Neural cell (in vitro differentiated cells): ENCODE measurements at places on chromosomes 5 and 9. TPM values are rescaled to one million over a fixed set of nuclear protein-coding genes. Genes with fewer than 3 reads are reported as not detected.

PCDHB5 gene
- 4.5 and 4.7 TPM in 2 replicates for polyA plus RNA-seq

SLC36A3 gene
- polyA plus RNA-seq = not detected in 2 replicates

NDST1 gene
- 15.6 and 21.9 TPM in 2 replicates for polyA plus RNA-seq

PKD2L2 gene
- not detected in 2 replicates for polyA plus RNA-seq

FRMD3 gene
- polyA plus RNA-seq = 11.1 and 13.0 TPM in 2 replicates

ANKS6 gene
- 9.9 and 16.6 TPM in 2 replicates for polyA plus RNA-seq

C7 gene
- polyA plus RNA-seq = 0.78 TPM in 1 of 2 replicates, not detected in the other

LNPEP gene
- polyA plus RNA-seq = 23.0 and 25.6 TPM in 2 replicates

NIPSNAP3A gene
- polyA plus RNA-seq = 51.9 and 52.3 TPM in 2 replicates

CMBL gene
- polyA plus RNA-seq = 0.58 and 1.1 TPM in 2 replicates

KCNV2 gene
- not detected in 2 replicates for polyA plus RNA-seq

IFNA13 gene
- polyA plus RNA-seq = not detected in 2 replicates

SPINK14 gene
- not detected in 2 replicates for polyA plus RNA-seq

ENHO gene
- 163 and 172 TPM in 2 replicates for polyA plus RNA-seq

C5orf63 gene
- polyA plus RNA-seq = not detected in 2 replicates
